Stimulated activated CD4-positive, alpha-beta T cell treated with anti-CD3 and anti-CD28 coated beads, Interleukin-1b, Interleukin-23, amount 100 ng/mL, for 1 hour (primary cell): ENCODE measurements at places on chromosomes 13 and 19.

- no peak for DNase-seq
Measured at GRCh38 chr19:42175952-42176648, 41.4 kb downstream of the DEDD2 start.

- DNase-seq, result no peak
Measured at GRCh38 chr13:77388944-77389624, 62.2 kb upstream of the MYCBP2 start.

- no peak for DNase-seq
Measured at GRCh38 chr13:110524541-110525257, 36.8 kb downstream of the RAB20 start.

DNA sequence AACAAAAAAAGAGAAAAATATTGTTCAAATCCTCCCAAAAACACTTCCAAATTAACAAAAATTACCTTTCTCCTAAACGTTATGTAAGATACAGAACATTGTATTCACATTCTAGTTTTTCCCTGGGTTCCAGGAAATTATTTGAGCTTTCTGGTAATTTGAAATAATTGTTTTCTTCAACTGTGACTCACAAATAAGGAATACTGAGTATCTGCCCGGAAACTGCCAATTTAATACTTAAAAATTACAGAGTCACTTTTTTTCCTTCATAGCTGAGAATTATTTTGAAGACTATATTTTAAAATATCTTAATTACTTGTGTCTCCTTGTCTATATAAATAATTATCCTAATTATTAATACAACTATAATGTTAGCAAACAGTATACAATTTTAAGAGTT is 709.0 kb upstream of the ARGLU1 start:
- DNase-seq, result no peak

DNA sequence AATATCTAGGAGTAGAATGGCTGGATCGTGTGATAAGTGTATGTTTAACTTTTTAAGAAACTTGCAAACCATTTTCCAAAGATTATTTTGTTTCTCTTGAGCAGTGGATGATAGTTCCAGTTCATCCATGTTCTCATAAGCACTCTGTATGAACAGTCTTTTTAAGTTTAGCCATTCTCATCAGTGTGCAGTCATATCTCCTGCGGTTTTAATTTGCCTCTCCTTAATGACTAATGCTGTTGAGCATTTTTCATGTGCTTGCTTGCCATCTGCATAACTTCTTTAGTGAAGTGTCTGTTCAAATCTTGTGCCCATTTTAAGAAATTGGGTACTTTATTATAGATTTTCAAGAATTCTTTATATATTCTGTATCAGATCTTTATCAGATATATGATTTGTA is 58.6 kb downstream of the WASF3 start:
- DNase-seq, result no peak

GRCh38 chr19:27767234-27767633 is 1445.7 kb downstream of the UQCRFS1 start:
- DNase-seq, result no peak

DNA sequence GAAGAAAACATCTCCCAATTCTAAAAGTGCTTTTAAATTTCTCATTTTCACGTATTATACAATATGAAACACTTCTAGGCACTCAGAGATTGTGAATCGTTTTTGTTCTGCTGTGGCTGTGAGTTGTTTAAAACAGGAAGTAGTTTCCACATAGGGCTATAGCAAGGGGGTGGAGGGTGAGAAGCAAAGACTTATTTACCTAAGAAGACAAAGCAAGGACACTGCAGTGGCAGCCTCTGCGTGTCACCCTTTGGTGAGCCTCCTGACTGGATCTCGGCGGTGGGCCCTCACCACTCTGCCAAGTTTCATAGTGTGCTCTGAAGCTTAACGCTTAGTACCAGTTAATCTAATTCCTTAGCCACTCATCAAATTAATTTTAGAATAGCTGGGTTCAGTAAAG is 56.8 kb downstream of the TNFSF13B start:
- DNase-seq, result no peak

- DNase-seq, result no peak
Measured at GRCh38 chr13:27130223-27130978, 41.2 kb downstream of the USP12 start.

DNA sequence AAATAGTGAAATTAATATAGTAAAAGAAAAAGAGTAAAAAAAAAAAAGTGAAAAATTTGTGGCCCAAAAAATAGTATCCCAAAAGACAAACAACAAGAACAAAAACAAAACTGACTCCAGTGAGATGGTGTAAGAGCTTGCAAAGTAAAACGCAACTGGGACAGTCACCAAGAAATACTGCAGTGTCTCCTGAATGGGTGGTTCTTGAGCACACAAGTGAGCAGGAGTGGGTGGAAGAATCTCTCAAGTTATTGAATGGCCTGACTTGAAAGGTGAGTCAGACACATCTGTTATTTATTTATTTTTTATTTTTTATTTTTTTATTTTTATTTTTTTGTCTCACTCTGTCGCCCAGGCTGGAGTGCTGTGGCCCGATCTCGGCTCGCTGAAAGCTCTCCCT is 1.9 kb downstream of the ZNF493 start:
- DNase-seq, result no peak

DNA sequence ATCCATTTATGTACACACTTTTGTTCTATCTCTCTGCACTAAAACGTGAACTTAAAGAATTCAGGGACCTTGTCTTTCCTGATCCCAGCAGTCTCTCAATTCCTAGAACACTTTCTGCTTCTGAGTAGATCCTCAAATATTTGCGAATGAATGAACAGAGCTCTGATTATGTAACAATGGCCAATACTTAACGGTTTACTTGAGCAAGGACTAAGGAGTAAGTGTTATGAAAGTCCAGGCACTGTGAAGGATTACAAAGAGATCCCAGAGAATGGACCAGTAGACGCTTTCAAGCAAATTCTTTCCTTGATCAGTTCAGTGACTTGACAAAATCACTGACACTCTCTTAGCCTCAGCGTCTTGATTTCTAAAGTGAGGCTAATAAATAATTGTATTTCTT is 514.5 kb upstream of the KLHL1 start:
- no peak for DNase-seq
